ENCODE measurements at places on chromosomes 6 and 20.

- DNase-seq, result no peak
These were observed 219.1 kb upstream of the STXBP5 start for GRCh38 chr6:146985111-146985510.

GRCh38 chr6:4466261-4466660, 309.9 kb upstream of the CDYL start:
- no peak for DNase-seq

DNA sequence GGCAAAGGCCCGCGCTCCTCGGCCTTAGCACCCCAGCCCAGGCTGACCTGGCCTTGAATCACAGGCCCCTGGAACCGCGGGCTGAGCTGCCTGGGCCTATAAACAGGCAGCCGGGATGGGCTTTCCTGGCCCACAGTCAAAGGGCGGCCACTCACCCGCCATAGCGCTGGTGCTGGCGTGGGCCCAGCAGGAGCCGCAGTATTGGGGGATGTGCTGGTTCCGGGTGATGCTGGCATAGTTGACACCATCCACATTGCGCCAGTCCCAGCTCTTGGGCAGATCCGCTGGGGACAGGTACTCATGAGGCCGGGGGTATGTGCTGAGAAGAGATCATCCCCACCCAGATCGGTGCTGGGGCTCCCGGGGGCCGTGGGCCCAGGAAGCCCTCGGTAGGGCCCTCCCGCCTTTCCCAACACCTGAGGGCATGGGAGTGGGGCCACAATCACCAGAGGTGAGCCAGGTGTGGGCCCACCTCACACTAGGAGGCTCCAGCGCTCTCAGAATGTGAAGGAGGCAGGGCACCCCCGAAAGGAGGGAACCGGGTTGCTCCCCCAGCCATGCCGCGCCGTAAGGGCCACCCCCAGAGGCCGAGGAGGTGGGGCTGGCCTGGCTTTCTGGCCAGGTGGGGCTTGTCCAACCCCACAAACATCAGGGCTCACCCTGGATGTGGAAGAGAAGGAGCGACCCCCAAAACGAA, 739 bp downstream of the CTSZ start:
- DNase-seq, result no peak

DNA sequence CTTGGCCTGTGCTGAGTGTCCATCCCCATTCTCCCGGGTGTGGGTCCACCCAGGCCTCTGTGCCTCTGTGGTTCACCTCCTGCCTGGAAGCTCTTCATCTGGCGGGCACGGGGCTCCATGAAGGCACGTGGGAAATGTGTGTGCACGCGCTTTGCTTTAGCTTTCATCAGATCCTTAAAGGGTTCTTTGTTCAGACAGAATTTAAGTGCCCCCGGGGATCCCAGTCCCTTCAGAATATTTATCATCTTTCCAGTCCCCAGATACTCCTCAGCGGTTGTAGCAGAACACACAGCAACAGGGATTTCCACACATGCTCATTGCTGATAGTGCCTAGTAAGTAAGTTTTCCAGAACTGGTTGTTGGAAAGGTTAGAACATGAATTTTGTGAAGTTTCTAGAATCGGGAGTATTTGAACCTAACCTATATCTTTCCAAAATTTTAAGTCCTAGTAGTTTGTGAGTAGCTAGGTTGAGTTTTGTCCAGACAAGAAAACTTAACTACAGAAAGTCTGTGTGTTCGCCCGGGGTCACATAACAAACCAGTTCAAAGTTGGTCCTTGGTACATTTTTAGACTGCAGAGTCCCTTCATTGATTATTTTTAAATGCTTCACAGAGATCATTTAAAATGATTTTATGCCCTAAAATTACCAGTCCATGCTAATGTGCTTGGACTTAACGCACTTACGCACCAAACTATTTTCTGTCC, 67.7 kb downstream of the RPP40 start:
- no peak for DNase-seq

DNA sequence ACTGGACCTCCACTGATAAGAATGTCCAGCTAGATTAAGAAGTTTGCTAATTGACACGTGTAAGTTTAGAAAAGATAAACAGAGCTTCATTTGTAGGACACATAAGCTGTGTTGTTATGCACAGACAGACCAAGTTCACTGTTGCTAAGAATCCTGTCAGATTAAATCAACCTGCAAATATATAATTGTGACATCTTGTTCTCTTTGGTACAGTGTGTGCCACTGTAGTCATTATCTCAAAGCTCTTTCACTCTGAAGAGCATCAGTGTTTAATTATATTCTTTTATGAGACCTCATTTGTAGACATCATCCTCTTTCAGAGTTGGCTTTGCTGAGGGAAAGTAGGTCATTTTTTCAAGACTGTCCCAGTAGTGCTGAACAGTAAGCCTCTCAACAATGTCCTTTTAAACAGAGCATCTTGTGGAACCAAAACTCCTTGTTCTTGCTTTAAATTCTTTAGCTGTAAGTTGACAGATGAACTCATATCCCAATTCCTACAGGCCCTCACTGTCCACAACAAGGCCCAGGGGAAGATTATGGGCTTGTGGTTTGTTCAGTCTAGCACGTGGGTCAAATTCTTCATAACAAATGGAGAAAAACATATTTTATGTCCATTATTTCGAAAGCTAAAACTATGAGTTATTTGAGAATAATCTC, 252.4 kb downstream of the HDGFL1 start:
- DNase-seq, result no peak

- peak; percentile 48 for DNase-seq
These were observed 71.5 kb downstream of the HFE start for GRCh38 chr6:26158581-26159356.

GRCh38 chr6:138593124-138593877, 94.0 kb upstream of the NHSL1 start:
- peak; percentile 59 for DNase-seq

GRCh38 chr20:33653218-33653899, 8.8 kb upstream of the C20orf144 start:
- DNase-seq, result no peak

GRCh38 chr20:49786196-49786595, 26.4 kb upstream of the SLC9A8 start:
- DNase-seq, result no peak

- DNase-seq, result no peak
These were observed 29.0 kb downstream of the RNASET2 start for GRCh38 chr6:166927240-166927934.

DNA sequence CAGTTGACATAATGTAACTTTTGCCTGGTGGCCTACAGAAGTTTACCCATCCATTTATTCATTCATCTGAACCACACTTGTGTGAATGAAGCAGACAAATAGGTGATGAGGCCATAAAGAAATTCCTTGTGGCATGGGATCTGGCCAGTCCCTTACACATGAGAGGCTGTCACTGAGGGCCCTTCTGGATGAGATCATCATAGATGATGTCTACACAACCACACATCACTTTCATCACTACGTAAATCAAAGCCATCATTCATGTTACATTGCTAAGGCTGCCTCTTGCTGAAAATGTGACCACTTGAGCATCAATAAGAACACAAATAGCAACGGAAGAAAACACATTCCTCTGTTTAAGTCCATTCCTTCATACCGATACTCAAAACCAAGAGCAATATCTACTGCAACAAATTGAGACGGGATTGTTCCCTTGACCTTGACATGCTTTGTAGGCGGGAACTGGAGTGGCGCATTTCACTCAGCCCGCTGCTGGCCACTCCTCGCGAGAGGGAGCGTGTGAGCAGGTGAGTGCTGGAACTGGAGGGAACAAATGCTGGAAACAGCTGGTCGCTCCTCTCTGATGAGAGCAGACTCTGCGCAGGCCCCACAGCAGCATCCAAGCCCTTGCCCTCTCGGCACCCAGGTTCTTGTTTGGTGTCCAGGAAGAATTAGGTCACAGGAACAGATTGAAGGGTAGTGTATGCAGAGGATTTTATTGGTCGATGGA, 49.3 kb downstream of the FAM50B start:
- no peak for DNase-seq

- no peak for DNase-seq
These were observed 57.4 kb downstream of the PRL start for GRCh38 chr6:22239261-22239921.

GRCh38 chr20:54075322-54075721, 4.9 kb upstream of the BCAS1 start:
- no peak for DNase-seq

DNA sequence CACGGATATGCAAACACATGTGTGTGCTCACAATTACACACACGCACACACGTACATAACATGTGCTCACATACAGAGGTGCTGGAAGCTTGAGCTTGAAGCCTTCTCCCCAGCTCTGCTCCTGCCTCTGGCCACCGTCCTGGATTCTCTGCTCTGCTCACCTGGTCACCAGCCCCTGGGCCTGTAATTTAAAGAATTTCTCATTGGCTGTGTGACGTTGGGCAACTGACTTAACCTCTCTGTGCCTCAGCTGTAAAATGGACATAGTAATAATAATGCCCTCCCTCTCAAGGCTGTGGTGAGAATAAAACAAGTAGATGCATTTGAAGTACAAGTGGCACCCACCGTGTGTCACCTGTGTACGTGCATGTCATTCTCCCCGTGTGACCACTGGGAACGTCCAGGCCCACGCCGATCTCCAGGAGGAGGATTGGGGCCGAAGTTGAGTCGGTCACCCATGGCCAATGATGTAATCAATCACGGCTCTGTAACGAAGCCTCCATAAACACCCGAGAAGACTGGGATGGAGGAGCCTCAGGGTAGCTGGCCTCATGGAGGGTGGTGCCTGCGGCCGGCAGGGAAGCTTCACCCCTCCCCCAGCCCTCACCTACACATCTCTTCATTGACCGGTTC, 160.9 kb upstream of the AFDN start:
- no peak for DNase-seq

- DNase-seq, result no peak
These were observed 36.0 kb downstream of the TGM6 start for GRCh38 chr20:2416541-2417212.

DNA sequence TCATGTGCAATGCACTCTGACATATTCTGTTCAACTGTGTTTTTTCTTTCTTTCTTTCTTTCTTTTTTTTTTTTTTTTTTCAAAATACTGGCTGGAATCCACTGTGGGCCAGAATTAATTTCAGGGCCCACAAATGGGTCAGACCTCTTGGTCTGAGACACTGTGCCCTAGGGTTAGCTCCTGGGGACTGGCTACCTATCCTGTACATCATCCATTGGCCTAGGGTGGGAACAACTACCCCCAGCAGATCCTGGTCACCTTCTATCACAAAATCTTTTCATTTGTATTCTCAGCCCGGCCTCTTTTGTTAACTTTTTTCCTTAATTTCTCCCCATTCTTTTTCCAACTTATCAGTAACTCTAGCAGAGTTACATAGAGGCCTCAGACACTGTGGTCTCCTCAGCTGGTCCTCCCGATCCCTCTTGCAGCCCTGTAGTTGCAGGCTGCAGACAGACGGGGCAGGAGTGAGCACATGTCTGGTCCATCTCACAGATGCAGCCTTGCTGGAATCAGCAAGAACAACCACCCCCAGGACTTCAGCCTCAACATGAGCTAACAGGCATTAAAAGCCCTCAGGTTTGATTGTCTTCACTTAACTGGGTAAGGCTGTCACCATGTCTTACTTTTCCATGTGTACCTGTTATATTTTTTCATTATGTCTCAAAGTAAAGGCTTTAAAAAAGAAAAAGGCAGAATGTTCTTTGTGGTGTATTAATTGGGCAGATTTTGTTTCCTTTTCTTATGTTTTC, 41.3 kb downstream of the TXLNB start:
- DNase-seq, result peak; percentile 73

DNA sequence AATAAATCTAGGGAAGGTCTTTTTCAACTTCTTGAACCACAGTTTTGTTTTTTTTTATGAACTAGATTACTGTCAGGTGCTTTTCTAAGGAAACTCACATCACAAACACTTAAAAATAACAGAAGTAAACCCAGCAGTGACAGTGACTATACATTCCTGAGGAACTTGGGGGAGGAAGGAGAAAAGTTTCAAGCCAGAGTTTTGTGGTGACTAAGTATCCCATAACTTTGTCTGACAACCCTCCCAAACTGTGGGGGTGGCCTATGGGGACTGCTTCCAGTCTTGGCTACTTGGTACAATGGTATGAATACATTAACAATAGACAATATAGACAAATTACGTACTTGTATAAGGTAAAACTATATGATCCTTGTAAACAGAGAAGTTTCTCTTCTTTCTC, 202.5 kb upstream of the MAN1A1 start:
- DNase-seq, result no peak

- DNase-seq, result no peak
These were observed 231.4 kb downstream of the CD109 start for GRCh38 chr6:73927421-73927820.

DNA sequence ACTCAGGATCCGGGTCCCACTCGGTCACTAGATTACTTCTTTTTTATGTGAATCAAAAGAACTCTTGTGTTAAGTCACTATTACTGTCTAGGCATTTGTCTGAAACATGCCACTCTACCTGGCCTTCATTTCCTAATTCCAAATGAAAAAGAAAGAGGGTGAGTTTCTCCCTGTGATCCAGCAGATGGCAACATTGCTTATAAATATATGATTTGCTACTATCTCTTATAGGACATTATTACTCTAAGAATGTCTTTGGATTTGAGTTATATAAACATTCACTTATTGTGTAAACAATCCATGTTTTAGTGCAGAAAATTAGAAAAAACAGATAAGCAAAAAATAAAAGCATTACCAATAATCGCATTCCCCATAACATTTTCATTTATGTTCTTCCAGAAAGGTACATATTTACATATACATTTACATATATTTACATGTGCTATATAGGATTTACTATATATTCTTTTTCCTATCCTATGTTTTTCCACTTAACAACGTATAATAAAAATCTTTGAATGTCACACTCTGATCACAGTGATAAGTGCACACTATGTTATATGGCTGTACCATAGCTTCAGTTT, 66.9 kb downstream of the FAXC start:
- DNase-seq, result peak; percentile 37

- DNase-seq, result no peak
These were observed 159.7 kb upstream of the MCHR2 start for GRCh38 chr6:100153636-100154275.

- no peak for DNase-seq
These were observed 3.3 kb upstream of the TAF4 start for GRCh38 chr20:62068997-62069396.

- peak; percentile 37 for DNase-seq
These were observed 36.3 kb downstream of the FAM50B start for GRCh38 chr6:3885262-3886036.

- DNase-seq, result no peak
These were observed 96.9 kb upstream of the VGLL2 start for GRCh38 chr6:117168296-117169063.

GRCh38 chr6:105568142-105568541, 165.3 kb upstream of the PREP start:
- DNase-seq, result peak; percentile 12

DNA sequence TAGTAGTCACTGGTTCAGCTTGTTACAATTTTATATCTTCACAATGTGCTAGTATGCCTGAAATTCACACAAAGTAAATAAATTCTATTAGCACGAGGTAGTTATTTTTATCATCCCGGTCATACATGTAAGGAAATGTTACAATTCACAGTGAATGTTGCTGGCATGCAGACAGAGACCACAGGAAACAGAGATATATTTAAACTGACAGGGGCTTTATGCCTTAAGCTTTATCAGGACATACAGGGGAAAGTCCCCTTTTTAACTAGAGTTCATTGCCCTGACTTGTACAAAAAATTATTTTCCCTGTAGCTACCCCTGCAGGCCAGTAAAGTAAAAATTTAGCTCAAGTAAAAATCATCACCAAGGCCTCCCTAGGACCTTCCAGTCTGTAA, 712.0 kb upstream of the NRSN1 start:
- DNase-seq, result no peak

- no peak for DNase-seq
These were observed 1008.4 kb downstream of the PHF3 start for GRCh38 chr6:64644024-64644423.

GRCh38 chr20:61420056-61420455, 168.0 kb downstream of the CDH4 start:
- DNase-seq, result no peak

GRCh38 chr20:953742-954141, 37.6 kb upstream of the ANGPT4 start:
- DNase-seq, result peak; percentile 66
